ENCODE measurements at places on chromosomes 1 and 21.

DNA sequence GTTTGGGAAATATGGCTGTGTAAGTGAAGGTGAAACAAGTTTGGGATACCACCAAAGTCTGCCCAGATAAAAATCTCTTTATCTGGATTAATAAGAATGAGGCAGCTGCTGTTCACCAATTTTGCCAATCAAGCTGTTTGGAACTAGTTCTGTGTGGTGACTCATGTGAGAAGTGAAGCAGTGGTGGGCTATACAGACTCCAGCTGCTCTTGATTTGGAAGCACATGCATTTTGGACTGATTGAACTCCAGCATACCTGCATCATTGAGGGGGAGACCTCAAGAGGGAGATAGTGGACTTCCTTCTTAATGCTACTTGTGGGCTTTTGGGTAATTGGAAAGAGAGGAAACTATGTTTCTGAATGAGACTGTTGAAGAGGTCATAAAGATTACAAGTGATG lies 99.2 kb upstream of the B3GALT2 start:
- no peak for DNase-seq

DNA sequence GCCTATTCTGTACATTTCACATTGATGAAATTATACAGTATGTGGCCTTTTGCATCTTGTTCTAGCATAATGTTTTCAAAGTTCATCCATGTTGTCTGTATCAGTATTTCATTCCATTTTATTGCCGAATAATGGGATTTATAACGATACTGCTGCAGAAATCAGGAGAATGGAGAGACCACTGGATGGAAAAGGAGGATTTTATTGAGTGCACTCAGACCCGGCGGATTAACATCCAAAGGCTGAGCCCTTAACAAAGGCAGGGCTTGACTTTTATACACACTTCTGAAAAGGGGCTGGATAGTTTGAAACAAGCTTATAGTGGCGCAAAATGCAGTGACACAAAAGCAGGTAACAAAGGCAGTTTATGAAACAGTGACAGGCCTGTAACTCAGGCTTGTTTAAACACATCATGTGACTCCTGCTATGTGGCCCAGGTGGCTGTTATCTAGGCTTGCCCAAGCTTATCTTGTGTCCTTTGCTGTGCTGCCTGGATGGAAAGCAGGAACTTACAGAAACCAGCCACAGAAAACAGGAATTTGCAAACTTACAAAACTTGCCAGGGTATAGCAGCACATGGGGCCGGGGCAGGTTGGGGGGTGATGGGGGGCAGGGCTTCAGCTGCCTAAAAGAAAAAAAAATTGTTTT lies 32.8 kb upstream of the KCNJ15 start:
- DNase-seq: no peak

GRCh38 chr1:79657951-79658658 lies 651.6 kb upstream of the ADGRL4 start:
- no peak for DNase-seq

GRCh38 chr21:43373362-43374227 lies 53.3 kb downstream of the SIK1 start:
- no peak for DNase-seq

Measured in GM12891 (cell line).